ENCODE measurements at places on chromosomes 1 and 21. TPM values are rescaled to one million over a fixed set of nuclear protein-coding genes. Genes with fewer than 3 reads are reported as not detected.

GRCh38 chr1:14667651-14667984, 69.1 kb downstream of the KAZN start:
- DNase-seq = no peak
- no peaks in the 10 kb centered on the region for H3K36me3 ChIP-seq
- H3K4me3 ChIP-seq = no peak overlapping the region

GRCh38 chr1:53330819-53331218, 2.9 kb upstream of the LRP8 start:
- peaks cover 7% of the 10 kb centered on the region for H3K36me3 ChIP-seq
- no peaks in the 10 kb centered on the region for H3K27me3 ChIP-seq
- DNase-seq = no peak
- no peak overlapping the region for H3K4me3 ChIP-seq
- H3K4me1 ChIP-seq = peaks cover 14% of the 10 kb centered on the region

DNA sequence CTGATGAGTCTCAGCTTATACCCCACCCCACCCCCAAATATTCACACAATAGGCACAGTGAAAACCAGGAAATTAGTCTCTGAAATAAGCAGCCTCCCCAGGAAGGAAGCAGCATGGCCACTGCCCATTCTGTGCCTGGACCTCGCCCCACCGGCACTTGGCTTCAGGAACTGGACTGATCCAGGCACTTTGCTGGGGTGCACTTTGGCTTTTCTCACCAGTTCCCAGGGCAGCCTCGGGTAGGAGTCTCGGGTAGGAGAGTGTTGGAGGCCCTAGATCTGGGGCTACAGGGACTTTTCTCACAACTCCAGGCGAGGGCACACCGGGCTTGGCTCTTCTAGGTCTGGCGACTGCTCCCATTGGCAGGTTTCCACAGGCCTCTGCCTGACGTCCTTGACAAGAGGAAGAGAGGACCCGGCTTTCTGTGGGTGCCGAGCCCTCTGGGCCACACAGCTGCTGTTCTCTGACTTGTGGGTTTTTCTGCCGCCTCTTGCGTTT, 18.7 kb downstream of the ADARB1 start:
- H3K27ac ChIP-seq = no peak overlapping the region
- no peaks in the 10 kb centered on the region for H3K27me3 ChIP-seq
- no peak for DNase-seq
- H3K36me3 ChIP-seq = peaks cover 5% of the 10 kb centered on the region
- peaks cover 31% of the 10 kb centered on the region for H3K4me1 ChIP-seq

DNA sequence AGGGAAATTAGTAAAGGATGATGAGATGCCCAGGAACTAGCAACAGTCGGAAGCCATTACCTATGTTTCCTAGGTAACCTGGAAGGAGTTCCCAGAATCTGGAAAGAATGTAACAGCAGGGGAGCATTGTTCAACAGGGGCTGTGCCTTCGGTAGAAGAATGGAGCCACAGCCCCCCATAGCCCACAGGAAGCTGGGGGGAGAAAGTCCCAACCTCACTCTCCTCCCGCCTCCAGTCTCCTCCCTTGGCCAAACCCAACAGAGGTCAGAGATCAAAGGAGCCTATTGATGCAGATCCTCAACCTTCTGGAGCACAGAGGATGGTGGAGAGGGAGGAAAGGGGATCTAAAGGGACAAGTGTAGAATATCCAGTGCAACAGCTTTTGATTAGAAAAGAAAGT, 131.5 kb upstream of the SLC44A3 start:
- DNase-seq = no peak
- no peak overlapping the region for H3K4me3 ChIP-seq
- peaks cover 2% of the 10 kb centered on the region for H3K27me3 ChIP-seq
- no peaks in the 10 kb centered on the region for H3K4me1 ChIP-seq
- H3K27ac ChIP-seq = no peak overlapping the region

The CNR2 gene
- not detected for total RNA-seq

The SLC6A9 gene
- 7.4 TPM for total RNA-seq
